ENCODE measurements at places on chromosomes 13 and 19.

- DNase-seq, result no peak
Measured at GRCh38 chr19:41225238-41226052, 6.4 kb downstream of the AXL start.

GRCh38 chr13:38914070-38914469 is 76.6 kb downstream of the STOML3 start:
- DNase-seq, result peak; percentile 25

DNA sequence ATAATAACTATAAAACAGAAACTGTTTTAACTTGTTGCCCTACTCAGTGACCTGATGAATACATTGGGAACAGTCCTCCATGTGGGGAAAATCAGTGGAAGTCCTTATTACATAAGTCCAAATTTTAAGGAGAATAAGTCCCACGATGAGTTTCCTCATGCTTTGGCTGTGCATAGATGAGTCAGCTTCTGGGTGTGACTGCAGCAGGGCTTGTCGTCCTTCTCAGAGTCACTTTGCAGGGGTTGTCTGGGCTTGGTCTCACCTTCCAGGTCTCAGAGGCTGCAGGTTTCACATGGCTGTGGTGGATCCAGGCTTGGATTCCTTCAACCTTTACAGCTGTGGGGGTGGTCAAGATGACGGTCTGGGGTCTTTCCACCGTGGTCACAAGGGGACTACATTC is 85.6 kb downstream of the SLC25A15 start:
- DNase-seq, result no peak

DNA sequence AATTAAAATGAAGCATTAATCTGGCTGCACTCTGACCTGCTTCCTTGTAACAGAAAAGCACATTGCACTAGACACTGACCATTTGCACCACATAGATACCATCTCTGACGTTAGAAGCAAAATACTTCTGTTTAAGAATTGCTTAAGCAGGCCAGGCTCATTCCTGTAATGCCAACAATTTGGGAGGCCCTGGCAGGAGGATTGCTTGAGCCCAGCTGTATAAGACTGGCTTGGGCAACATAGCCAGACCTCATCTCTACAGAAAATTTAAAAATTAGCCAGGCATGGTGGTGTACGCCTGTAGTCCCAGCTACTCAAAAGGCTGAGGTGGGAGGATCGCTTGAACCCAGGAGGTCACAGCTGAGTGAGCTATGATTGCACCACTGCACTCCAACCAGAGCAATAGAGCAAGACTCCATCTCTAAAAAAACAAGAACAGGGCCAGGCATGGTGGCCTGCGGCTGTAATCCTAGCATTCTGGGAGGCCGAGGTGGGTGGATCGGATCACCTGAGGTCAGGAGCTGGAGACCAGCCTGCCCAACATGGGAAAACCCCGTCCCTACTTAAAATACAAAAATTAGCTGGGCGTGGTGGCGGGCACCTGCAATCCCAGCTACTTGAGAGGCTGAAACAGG is 7.0 kb upstream of the TLE6 start:
- no peak for DNase-seq

DNA sequence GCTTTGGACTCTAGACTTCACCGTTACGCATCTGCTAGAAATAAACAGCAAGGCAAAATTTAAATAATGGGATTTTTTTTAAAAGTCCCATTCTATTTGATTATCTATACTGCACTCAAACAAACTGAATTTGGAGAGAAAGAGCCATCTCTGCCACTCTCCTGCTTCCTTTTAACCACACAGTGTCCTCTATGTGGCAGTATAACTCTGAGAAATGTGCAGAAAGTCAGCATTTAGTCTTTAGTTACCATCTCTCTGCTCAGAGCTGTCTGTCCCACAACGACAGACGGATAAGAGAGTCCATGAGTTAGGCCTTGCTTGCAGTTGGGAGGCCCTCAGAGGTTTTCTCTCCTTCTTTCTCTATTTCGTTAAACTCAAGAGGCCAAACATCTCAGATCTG is 21.2 kb downstream of the CCNA1 start:
- no peak for DNase-seq

- no peak for DNase-seq
Measured at GRCh38 chr13:48866249-48866648, 109.5 kb upstream of the FNDC3A start.

GRCh38 chr19:17703824-17704463 is 15.3 kb upstream of the MAP1S start:
- DNase-seq, result peak; percentile 81

DNA sequence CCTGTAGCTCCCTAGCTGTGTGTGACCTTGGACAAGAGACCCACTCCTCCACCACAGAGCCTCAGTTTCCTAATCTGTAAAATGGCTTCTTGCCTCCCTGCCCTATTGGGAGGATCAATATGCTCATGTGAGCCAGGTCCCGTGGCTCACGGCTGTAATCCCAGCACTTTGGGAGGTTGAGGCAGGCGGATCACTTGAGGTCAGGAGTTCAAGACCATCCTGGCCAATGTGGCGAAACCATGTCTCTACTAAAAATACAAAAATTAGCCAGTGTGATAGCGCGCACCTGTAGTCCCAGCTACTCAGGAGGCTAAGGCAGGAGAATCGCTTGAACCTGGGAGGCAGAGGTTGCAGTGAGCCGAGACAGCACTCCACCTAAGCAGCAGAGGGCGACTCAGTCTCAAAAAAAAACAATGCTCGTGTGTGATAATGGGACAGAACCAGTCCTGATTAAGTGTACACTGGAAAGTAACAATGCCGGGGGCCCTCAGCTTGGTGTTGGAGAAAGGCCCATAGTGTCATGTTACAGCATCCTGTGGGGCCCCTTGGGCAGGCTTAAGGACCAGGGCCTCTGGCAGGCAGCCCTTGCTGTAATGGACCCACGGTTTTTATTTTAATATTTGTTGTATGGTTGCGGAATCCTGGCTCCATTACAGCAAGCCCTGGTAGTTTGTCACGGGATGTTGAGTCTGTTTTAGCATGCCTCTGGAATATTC is 6.8 kb downstream of the RPS11 start:
- peak; percentile 80 for DNase-seq

- peak; percentile 82 for DNase-seq
Measured at GRCh38 chr13:23377983-23378632, 55.4 kb downstream of the SACS start.

DNA sequence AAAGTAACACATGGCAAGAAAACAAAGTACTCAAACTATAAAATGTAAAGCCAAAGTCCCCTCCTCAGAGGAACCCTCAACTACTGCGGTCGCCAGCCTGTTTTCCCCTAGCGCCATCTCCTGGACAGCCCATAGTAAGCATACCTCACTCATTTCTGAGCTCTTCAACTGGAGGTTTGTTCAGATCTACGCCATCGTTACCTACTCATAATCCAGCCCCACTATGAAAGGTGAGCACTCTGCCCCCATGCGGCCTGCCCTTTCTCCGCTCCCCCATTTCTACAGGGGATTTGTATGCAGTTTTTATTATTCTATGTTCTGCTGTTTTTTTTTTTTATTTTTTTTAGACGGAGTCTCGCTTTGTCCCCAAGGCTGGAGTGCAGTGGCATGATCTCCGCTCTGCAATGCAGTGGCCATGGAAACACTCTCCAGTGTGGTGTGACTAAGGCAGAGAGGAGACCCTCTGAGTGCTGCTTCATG is 26.2 kb downstream of the OPA3 start:
- DNase-seq, result peak; percentile 72

GRCh38 chr13:97395447-97396136 is 38.4 kb upstream of the RAP2A start:
- DNase-seq, result no peak

GRCh38 chr19:13665125-13665905 is 99.0 kb upstream of the MRI1 start:
- DNase-seq, result no peak

DNA sequence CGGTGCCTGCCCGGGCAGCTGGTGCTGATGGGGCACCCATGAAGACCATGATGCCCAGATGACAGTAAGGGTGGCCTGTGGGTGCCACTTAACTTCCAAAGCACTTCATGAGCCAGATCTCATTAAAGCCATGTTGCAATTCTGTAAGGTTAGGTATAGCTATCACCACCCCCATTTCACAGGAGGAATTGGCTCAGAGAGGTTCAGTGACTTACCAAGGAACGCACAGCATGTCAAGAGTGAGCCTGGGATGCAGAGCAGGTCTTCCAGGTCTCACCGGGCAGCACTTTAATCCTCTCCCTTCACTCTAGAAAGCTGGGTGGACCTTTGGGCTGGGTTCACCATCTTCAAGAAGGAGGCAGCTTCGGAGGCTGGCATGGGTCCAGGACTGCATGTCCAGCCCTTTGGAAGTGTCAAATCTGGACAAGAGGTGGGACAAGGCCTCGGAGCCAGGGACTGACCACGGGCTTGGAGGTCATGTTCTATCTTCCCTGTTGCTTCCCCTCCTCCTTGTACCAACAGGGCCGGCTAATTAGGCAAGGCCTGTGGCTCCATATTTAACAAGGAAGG is 189.8 kb downstream of the URI1 start:
- DNase-seq, result no peak

GRCh38 chr13:101627556-101627943 is 175.1 kb downstream of the ITGBL1 start:
- no peak for DNase-seq

DNA sequence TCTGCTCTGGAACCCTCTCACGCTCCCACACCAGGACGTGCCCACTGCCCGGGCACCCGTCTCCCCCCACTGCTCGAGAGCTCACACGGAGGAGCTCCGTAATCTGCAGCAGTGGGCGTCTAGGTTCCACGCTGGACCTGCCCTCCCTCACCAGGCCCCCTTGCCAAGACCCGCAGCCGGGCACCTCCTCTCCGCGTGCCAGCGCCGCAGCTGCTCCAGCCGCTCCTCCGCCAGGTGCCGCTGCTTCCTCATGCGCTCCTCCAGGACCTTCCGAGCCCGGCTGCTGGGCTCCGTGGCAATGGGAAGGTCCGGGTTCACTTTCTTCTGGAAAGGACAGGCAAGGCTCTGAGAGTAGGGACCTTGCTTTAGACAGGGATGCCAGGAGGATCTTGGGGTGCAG is 35.0 kb upstream of the MATK start:
- no peak for DNase-seq

- no peak for DNase-seq
Measured at GRCh38 chr13:106139377-106139776, 396.1 kb downstream of the EFNB2 start.

DNA sequence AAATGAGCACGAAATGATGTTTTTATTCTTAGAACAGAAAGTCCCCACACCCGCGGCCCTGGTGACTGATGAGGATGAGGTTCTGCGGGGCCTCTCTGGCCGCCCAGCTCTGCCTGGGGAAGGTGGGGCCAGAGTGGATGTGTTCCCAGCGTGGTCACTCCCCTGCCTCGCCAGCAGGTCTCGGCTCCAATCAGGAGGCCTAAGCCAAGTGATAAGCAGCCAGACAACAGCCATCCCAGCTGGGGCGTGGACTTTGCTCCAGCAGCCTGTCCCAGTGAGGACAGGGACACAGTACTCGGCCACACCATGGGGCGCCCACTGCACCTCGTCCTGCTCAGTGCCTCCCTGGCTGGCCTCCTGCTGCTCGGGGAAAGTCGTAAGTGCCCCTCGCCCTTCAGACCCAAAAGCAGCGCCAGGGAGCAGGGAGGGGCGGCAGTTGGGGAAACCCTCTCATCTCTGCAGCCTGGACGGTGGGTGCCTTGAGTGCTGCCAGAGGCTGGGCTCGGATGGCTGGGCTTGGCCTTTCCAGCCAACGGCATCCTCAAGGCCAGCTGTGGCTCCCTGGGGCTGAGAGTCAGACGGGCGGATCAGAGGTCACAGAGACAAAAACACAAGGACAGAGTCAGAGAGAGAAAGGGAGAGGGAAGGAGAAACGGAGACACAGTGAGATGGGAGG is at the start of gene F10:
Gene F10, plus strand, starts transcription at position 250 of the 676 bp plus-strand sequence. Its CDS starts 57 bp downstream, at position 307.
- DNase-seq, result no peak

GRCh38 chr13:45162194-45162593 is 38.7 kb downstream of the KCTD4 start:
- DNase-seq, result no peak

DNA sequence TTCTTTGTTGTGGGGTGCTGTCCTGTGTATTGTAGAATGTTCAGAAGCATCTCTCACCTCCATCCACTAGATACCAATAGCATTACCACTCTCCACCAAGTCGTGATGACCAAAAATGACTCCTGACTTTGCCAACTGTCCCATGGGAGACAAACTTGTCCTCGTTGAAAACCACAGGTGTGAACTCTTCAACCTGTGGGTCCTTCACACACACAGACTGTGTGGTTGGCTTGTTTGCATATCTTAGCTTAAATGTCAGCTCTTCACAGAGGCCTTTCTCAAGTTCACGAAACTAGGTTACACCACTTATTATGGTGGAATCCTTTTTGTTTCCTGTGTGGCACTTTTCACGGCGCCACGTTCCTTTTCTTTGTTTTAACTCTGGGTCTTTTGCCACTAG is 6.8 kb downstream of the GPC5 start:
- DNase-seq, result no peak

GRCh38 chr13:72726726-72727416 is 558 bp downstream of the MZT1 start:
- DNase-seq, result peak; percentile 22

- no peak for DNase-seq
Measured at GRCh38 chr19:32097620-32098019, 247.8 kb upstream of the ZNF507 start.

DNA sequence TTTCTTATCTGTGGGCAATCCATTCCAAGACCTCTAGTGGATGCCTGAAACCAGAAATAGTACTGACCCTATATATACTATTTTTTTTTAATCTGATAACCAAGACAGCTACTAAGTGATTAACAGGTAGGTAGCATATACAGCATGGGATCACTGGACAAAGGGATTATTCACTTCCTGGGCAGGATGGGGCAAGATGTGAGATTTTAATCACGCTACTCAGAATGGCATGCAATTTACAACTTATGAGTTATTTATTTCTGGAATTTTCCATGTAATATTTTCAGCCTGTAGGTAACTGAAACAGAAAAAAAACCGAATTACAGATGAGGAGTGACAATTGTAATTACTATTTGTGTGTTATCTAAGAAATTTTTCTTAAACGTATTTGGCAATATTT is 41.2 kb downstream of the ZIC2 start:
- no peak for DNase-seq

- DNase-seq, result peak; percentile 55
Measured at GRCh38 chr19:40155749-40156265, 35.4 kb upstream of the MAP3K10 start.

DNA sequence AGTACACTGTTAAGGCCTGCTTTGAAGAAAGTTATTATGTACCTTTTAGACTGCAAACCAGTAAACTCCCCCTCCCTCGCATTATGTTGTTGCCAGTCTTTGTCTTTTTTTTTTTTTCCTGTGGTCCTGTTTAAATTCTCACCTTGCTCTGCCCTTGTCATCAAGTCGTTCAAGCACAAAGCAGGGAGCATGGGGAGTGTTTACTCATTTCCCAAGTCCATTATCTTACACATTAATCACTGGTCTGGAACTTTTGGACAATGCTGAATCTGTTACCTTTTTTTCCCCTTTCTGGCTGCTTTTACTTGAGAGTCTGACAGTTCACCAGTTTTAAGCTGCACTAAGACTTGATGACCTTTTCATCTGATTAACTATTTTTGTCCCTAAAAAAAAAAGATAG is 108.2 kb downstream of the DACH1 start:
- peak; percentile 83 for DNase-seq

DNA sequence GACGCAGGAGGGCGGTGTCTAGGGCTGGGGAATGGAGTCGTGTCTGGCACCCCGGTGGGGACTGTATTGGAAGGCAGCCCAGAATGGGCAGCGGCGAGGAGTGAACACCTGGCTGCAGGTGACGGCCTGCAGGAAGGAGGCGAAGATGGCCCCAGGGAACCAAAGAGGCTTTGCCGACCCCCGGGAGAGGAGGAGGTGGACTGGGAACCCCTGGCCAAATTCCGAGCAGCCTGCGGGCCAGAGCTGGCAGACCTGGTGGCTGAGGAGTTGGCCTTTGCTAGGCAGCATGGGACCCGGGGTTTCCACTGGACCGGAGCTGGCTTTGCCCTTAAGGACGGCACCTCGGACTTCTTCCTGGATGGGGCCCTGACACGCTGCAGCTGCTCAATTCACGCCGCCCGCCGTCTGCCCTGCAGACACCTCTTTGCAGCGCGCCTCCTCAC is 25.9 kb downstream of the ZSWIM9 start:
- no peak for DNase-seq
